ENCODE measurements at places on chromosomes 7 and 10.
A peak's percentile ranks its signal among the peaks of the same experiment; 100 is the strongest.

GRCh38 chr10:46992803-46993561 lies 81.8 kb downstream of the PTPN20 start:
- no peak for DNase-seq

DNA sequence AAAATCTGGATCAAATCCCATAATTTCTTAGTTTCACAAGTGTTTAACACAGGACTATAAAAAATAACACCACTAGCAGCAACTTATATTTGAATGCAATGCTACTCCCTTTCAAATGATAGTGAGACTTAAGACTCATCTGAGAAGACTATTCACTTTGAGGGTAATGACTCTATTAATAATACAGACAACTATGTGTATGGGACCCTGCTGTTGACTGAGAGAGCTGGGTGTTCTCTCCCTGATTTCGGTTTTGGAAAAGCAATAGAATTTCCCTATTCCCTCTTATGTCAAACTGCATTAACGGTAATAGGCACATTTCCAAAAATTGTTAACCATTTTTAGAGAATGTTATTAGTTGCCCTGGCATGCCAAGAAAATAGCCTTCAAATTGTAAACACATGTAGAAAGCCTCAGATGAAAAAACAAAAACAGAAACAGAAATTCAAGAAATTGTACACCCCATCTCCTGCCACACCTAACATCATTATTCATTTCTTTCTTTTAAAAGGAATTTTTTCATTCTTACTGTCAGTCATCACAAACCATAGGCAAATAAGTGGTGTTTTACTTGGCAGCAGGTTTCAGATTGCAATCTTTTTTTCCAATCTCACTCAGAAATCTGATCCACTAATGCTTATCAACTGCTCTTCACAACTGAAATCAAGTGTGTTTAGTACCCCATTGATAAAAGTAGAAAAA lies 153.7 kb downstream of the TFPI2 start:
- no peak for DNase-seq

DNA sequence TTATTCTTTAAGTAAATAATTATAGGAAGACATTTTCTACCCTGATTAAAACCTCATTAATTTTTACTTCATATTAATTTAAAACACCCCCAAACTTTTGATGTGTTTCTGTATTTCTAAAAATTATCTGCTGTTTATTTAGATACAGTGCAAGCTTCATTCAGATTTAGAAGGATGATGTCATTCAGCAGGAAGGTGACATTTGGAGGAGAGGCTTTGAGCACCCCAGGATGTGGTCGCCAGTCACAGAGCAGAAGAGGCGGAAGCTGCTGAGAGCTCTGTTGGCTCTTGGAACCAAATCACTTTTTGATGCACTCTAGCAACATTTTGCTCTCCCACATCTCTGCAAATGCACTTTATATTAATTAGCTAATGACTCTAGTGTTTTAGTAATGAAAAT lies 233.9 kb upstream of the CACNA2D1 start:
- DNase-seq: peak; percentile 15

DNA sequence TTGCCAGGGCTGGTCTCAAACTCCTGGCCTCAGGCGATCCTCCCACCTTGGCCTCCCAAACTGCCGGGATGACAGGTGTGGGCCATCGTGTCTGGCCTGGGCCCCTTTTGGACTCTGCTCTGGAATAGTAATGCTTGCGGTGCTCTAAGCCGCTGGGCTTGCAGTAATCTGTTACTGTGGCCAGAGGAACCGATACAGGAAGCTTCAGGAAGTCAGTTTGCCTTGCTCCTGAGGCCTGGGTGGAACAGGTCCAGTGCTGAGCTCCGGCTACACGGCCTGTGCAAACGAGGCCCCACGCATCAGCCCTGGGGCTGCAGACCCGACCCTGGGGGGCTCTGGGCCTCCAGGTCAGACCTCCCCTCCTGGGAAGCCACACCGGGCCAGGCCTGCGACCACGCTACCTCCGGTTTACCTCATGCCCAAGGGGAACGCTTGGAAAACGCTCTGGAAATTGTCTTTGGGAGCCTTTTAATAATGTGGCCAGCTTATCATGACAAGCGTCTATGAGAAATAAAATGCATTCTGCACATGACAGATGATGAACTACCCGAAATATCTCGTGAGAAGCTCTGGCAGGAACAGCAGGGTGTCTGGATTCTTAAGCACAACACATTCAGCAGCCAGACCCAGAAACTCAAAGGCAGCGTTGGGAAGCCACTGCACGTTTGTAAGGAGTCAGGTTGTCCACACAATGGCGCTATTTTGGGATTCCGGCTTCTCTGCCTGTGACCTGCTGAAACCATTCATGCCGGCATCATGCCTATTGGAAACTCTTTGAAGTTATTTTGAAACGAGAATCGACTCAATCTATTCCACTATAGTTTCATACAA lies 10.1 kb upstream of the ADAP1 start:
- no peak for DNase-seq

DNA sequence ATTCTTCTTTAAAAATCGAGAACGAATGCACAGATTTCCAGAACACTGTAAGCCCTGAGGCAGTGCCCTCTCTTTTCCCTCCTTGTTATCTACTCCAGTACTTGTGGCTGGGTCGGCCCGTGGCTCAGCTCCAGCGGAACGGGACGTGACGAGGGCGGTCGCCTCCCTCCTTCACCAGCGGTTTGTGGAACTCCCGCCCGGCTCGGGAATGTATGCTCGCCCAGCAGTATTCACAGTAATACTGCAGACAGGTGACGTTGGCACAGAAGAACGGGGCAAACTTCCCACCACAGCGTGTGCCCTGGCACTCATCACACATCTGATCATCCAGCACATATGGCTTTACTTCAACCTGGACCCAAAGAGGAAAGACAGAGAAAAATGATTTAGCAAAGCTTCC lies 128.5 kb downstream of the BTAF1 start:
- no peak for DNase-seq

DNA sequence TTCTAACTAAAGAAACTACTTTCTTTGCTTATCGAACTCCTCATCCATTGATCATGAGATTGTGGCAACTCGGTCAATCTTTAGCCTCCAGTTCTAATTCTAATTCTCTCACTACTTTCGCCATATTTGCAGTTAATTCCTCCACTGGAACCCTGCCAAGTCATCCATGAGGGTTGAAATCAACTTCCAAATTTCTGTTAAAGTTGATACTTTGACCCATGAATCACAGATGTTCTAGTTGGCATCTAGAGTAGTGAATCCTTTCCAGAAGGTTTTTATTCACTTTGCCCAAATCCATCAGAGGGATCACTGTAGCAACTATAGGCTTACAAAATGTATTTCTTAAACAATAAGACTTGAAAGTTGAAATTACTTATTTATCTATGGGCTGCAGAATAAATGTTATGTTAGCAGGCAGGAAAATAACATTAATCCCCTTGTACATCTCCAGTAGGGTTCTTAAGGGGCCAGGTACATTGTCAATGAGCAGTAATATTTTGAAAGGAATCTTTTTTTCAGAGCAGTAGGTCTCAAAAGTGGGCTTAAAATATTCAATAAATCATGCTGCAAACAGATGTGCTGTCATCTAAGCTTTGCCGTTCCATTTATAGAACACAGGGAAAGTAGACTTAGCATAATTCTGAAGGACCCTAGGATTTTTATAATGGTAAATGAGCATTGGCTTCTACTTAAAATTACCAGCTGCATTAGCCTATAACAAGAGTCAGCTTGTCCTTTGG lies 39.4 kb downstream of the CCDC71L start:
- DNase-seq: no peak

All from effector memory CD8-positive, alpha-beta T cell (primary cell).